ENCODE measurements at places on chromosomes 2 and 18.

GRCh38 chr18:49560624-49561288, 1.1 kb upstream of the LIPG start:
- no peak for DNase-seq

GRCh38 chr2:10355471-10356438, 53.1 kb downstream of the HPCAL1 start:
- no peak for DNase-seq

- no peak for DNase-seq
These were observed 2.1 kb downstream of the COL6A3 start for GRCh38 chr2:237411683-237412423.

DNA sequence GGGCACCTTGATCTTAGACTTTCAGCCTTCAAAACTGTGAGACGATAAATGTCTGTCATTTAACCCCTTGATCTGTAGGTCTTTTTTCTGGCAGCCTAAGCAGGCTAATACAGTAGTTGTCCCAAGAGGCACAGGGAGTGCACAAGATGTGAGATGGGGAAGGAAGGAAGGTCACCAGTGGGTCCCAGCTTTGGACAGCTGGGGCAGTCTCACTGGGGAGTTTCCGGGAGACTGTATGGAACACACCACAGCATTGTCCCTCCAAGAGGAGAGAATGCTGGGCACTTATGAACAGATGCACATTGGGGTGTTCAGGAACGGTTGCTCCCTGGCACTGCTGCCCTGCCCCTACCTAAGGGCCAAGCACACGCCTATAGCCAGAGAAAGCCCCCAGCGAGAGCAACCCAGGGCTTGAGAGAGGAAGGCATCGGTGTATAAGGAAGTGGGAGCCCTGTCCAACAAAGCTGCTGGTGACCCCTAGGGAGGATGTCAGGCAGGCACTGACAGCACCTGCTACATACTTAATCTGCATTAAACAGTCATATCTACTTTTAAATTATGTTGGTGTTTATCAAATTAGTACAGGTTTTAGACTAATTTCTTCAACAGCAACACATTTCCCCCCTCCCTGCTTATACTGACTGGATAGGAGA, 11.6 kb upstream of the NCK2 start:
- DNase-seq, result no peak

- no peak for DNase-seq
These were observed 174.6 kb downstream of the SRBD1 start for GRCh38 chr2:45436456-45436855.

DNA sequence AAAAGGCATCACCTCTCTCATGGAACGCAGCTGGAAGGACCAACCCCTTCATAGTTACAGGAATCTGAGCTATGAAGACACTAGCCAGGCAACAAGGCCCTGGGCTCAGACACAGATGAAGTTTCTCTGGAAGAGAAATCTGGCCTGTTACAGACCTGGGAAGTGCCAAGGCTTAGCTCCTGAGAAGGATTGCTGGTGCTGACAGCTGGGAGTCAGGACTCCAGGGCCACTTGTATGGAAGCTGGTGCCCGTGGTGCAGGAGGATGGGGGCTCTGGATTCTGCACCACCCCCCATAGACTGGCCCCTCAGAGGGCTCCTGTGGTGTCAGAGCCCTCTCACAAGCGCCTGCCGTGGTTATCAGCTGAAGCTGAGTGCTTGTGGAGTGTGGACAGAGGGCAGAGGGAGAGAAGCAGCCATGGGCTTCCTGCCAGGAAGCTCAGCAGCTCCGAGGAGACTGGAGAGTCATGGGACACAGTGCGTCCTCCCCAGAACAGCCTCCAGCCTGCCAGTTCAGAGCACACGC, 87.3 kb upstream of the LCLAT1 start:
- no peak for DNase-seq

DNA sequence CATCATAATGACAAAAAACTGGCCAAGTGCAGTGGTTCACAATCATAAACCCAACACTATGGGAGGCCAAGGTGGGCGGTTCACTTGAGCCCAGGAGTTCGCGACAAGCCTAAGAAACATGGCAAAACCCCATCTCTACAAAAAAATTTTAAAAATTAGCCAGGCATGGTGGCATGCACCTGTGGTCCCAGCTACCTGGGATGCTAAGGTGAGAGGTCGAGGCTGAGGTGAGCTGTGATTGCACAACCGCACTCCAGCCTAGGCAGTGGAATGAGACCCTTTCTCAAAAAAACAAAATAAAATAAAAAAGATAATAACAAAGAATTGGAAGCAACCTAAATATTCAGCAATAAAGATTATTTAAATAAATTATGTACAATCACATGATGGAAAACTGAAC, 21.8 kb downstream of the PSTPIP2 start:
- no peak for DNase-seq

DNA sequence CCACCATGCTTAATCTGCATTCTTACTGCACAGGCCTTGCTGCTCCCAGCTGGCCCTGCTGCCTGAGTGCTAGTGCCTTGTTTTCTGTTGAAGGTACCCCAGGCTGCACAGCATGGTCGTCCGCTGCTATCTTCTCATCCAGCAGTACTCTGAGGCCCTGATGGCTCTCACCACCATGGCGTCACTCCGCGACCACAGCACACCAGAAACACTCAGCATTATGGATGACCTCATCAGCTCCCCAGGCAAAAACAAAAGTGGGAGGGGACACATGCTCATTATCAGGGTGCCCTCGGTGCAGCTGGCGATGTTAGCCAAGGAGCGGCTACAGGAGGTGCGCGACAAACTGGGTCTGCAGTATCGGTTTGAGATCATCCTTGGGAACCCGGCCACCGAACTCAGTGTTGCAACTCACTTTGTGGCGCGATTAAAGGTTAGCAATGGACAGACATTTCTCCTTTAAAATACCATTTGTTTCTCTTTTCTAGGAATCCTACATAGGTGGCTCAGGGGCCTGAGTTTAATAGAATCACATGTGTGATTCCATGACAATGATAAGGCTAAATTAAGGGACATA, 110.5 kb downstream of the ESCO1 start:
- no peak for DNase-seq

DNA sequence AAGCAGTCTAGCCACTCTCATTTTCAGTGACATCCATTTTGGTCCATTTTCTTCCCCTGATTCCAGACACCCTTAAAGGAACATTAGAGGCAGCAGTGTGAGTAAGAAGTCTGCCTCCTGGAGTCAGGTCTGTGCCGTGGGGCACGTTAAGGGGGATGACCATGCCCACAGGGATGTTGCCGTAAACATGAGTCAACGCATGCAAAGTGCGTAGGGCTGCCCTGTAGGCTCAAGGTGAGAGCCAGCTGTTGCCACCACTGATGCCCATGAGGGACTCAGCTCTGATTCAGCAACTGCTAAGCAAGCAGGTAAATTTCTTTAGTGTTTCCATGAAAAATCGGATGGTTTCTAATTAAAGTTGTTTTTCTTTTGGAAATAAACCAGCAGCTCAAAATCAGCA, 61.4 kb upstream of the TFCP2L1 start:
- no peak for DNase-seq

DNA sequence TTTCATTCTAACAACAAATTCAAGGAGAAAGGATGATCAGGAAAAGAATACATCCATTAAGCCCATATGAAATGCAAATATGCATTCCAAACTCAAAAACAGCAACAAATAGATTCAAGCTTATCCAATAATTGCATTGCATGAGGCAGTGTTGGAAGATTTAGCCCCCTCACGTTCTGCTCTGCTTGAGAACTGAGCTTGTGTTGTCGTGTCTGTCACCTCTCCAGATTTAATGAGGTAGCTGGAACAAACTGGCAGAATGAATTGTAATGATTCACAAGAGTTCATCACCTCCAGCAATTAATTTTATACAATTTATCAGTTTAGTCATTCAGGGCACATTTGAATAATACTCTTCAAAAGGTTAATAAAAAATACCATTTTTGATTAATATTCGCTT, 54.8 kb downstream of the AP1S3 start:
- DNase-seq, result no peak

GRCh38 chr18:48840491-48840877, 110.3 kb downstream of the SMAD7 start:
- no peak for DNase-seq

DNA sequence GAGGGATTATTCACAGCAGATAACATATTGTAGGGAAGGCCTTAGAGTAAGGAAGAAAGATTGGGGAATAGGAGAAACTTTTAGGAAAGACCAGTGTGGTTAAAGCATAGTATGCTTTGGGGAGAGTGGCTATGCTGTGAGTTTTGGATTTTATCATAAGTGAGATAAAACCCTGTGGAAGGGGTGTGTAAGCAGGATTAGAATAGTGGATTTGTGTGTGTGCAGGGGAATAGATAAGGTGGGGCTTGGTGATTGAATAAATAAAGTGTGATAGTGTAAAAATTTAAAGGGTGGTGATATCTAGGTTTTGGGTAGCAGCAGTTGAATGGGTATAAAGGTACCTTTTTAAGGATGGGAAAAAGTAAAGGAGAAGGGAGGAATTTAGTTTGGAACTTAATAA, 137.7 kb downstream of the NCOA1 start:
- no peak for DNase-seq

- no peak for DNase-seq
These were observed 25.8 kb upstream of the NRP2 start for GRCh38 chr2:205656461-205656860.

- DNase-seq, result no peak
These were observed 193.5 kb downstream of the SPP2 start for GRCh38 chr2:234243871-234244565.

DNA sequence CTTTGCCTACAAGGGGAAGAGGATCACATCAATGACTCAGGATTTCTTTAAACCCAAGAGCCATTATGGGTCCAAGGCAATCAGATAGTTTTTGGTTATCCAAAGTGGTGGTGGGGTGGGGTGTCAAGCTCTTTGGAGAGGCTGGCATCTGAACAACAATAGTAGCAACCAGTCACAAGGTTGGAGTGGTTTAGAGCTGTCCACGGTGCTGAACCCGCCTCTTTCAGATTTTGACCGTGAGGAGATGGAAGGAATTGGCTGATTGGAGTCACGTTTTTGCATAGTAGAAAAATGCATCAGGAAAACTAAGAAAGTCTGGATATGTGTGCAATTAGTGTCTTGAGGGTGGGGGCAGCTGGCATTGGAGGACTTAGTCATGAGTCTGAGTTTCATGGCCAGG, 159.9 kb downstream of the LOXHD1 start:
- peak; percentile 9 for DNase-seq

GRCh38 chr2:107585851-107586250, 240.8 kb upstream of the RGPD4 start:
- DNase-seq, result no peak

GRCh38 chr2:220476877-220477276, 849.4 kb downstream of the SLC4A3 start:
- no peak for DNase-seq

DNA sequence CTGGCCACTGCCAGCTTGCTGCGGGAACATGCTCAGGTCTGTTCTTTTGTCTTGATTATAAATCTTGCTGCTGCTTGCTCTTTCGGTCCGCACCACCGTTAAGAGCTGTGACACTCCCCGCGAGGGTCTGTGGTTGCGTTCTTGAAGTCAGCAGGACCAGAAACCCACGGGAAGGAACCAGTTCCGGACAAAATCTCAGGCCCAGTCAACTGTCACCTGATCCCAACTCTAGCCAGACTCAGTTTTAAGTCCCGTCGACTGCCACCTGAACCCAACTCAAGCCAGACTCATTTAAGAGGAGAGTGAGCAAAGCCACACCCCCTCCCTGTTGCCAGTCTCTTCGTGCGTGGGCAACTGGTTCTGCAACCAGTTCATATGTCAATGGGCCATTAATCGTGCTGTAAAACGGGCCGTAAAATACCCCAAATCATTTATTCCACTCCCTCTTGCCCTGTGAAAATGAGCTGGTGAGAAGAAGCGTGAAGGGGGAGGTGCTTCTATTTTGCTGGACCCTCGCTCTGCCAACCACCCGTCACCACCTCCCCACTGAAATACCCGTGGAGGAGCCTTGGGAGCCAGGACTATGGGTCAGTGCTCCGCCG, 224.3 kb downstream of the NDUFA10 start:
- no peak for DNase-seq

DNA sequence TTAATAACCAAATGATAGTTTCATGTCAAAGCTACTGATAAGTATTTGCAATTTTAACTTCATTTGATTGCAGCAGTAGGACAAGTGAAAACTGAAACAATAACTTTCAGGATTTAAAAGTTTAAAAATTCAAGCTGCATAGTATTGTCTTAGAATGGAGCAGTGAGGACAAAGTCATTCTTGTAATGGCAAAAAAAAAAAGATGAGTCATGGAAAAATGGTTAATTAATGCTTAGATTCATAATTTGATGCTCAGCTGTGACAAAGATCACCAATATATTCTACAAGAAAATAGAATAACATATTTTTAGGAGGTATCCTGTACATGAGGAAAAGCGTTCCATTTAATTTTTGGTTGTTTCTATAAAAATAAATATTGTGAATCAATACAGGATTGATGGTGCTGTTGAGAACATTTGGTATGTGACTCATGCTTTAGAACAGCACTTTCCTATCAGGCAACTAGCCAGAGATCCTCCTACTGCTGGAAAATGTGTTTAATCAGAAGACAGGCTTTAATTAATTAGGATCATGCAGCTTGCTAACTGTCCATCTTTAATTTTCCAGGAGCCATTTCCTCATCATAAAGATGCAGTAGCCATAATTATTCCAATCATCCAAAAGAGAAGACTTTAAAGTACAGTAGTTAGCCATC, 239.0 kb upstream of the MMADHC start:
- DNase-seq, result no peak

DNA sequence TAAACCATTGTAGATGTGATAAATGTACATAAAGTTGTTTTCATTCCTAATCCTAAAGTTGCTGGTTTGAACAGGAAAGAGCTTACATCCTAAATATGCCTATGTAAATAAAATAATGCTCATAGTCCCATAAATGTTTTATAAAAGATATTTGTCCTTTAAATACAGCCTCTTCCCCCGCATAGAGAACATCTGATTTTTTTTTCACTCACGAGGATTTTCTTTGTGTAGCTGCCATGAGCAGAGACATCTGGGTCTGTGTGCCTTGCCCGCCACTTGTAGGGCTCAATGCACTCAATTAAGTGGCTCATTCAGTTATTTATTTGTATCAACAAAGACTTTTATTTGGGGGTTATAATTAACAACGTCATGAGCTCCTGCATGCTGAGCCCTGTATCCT, 72.8 kb downstream of the SOWAHC start:
- DNase-seq, result no peak

DNA sequence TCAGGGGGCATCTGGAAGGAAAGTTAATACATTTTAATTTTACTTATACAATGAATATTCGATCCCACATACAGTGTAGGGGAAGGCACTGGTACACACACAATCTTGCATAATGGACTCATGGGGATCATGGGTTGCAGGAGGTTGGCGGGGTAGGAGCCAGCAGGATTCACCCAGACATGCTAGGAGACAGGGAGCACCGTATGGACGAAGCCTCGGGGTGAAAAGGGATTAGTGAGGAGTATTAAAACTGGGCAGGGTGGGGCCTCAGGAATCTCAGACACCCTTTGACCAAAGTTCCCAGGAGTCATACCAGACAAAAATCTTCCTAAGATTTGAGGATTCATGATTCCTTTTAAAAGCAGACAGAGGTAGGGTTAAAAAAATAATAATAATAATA, 140.8 kb downstream of the BCL11A start:
- no peak for DNase-seq

GRCh38 chr18:74282755-74283554, 8.8 kb downstream of the CYB5A start:
- DNase-seq, result no peak

Data from stimulated activated CD8-positive, alpha-beta memory T cell treated with anti-CD3 and anti-CD28 coated beads, Interleukin-7, amount 100 ng/mL, for 1 hour (primary cell).